ENCODE measurements at places on chromosomes 4 and X. TPM values are rescaled to one million over a fixed set of nuclear protein-coding genes. Genes with fewer than 3 reads are reported as not detected.

DNA sequence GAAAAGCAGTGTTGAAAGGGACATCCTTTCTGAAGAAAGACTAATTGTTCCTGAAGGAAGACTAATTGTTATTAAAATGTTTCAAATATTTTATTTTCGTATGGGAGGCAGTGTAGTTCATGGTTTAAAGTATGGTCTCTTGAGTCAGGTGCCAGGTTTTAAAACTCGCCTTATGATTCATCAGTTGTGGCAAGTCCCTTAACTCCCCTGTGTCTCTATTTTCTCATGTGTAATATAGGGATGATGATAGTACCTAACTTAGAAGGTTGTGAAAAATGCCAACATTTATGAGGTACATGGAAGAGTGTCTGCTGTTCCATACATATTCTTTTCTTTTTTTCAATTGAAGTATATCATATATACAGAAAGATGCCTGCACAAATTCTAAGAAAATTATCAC is 414.2 kb upstream of the DIPK2B start:
- H3K4me3 ChIP-seq: no peak overlapping the region
- DNase-seq: no peak
- H3K36me3 ChIP-seq: peaks cover 31% of the 10 kb centered on the region
- H3K27ac ChIP-seq: no peak overlapping the region

The FAM199X gene
- 16.1 TPM for total RNA-seq

The UGT2B15 gene
- total RNA-seq: not detected

DNA sequence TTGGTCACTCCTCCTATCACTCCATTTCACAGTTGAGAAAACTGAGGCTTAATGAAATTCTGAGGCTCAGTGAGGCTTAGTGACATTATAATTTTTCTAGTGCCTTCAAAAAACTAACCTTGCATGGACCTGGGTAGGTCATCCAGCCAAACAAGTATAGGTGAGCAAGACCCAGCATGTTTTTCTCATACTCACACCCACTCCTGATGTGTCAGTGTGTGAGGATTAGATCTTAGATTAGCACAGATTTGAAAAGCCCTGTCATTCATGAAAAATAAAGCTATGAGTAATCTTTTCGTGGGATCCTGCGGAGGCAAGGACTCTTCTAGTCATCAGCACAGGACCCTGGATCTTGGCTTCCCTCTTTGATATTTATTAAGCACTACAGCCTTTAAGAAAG is 146.7 kb downstream of the CHIC2 start:
- peaks cover 75% of the 10 kb centered on the region for H3K4me1 ChIP-seq
- no peaks in the 10 kb centered on the region for H3K36me3 ChIP-seq
- DNase-seq: no peak
- no peak overlapping the region for H3K4me3 ChIP-seq

The GABRG1 gene
- total RNA-seq: not detected

DNA sequence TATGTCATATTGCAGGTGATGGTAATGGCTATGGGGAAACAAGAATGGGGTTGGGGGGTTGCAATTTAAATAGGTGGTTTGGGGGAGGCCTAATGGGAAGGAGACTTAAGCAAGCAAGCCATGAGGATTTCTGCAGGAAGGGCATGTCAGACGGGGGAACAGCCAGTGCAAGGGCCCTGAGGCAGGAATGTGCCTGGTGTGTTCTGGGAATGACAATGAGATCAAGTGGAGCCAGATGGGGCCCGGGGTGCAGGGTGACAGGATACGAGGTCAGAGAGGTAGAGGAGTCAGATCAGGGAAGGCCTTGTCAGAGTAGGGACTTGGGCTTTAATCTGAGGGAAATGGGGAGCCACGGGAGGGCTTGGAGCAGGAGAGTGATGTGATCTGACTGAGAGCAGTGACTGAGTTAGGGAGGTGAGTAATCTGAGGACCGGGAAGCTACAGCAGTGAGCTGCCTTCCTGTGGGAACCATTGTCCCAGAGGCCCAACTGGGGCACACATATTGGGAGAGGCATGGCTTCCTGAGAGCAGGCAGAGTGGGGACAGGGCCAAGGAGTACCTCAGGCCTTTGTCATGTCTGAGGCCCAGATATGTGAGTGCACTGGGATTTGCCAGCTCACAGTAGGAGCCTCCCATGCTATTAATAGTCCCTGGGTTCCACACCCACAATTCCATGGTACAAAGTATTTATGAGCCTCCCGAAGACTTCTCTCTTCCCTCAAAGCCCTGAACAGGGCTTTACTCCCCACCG is 139.8 kb downstream of the BCOR start:
- H3K27ac ChIP-seq: peak overlapping the region; percentile 82
- DNase-seq: peak; percentile 43
- no peak overlapping the region for H3K4me3 ChIP-seq
- peaks cover 2% of the 10 kb centered on the region for H3K27me3 ChIP-seq

DNA sequence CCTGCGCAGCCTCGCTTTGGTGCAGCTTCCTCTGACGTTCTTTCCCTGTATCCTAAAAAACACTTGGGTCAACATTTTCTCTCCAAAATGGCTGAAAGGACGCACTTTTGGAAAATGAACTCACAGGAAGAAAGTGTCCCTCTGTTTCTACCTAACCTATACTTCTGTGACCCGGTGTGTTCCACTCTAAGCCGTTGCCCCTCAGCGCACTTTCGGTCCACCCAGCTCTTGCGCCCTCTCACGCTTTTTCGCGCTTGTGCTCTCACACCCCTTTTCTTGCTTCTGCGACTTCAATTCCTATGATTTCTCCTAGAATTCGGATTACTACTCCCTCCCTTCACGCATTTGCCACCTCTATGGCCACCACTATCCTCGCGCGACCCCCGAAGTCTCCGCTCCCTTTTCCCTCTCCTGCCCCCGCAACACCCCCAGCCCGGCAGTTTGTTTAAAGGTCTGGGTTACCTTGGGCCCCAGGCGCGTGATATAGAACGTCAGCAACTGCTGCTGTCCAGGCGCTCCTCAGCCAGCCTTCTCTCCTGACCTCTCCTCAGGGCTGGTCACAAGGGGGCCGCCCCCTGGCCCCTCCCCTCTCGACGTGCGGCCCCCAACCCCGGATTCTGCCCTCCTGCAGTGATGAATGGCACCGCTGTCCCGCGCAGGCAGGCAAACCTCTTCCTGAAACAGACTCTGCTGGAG is at the start of gene USP51:
Gene USP51 (minus strand): TSS at position 535 of the 696 bp plus-strand sequence. CDS start 909 bp downstream, outside the sequence.
- H3K4me1 ChIP-seq: peaks cover 5% of the 10 kb centered on the region
- no peaks in the 10 kb centered on the region for H3K36me3 ChIP-seq
- H3K27ac ChIP-seq: peak within 1 kb of the TSS; percentile 94
- no peak for DNase-seq
- H3K4me3 ChIP-seq: peak within 1 kb of the TSS; percentile 93

DNA sequence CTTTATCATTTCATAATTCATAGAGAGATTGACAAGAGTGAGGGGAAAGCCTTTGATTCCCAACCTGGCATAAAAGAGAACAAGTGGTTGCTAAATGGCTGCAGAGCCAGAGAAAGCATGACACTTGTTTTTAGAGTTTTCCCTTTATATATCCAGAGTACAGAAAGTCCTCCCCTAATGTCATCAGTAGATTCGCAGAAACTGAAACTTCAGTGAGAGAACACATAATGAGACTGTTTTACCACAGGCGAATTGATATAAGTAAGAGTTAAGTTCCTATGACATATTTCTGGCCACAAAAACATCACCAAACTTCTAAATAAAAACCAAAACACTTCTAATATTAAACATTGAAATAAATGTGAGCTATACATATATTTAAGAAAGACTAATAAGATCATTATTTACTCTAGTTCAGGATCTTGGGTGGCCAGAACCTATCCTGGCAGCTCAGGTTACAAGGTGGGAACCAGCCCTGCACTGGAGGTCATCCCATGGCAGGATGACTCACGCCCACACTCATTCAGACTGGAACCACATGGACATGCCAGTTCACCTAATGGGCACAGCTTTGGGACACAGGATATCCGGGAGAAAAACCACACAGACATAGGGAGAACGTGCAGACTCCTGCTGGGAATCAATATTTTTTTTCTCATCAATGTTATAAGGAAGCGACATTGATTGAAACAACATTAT is 35.5 kb downstream of the NWD2 start:
- no peaks in the 10 kb centered on the region for H3K4me1 ChIP-seq
- H3K27ac ChIP-seq: no peak overlapping the region
- no peaks in the 10 kb centered on the region for H3K36me3 ChIP-seq
- H3K27me3 ChIP-seq: peaks cover 1% of the 10 kb centered on the region
- no peak for DNase-seq

The ZFP92 gene
- 0.37 TPM for total RNA-seq

GRCh38 chr4:156677131-156677531 is 294.5 kb downstream of the PDGFC start:
- H3K4me3 ChIP-seq: no peak overlapping the region
- no peaks in the 10 kb centered on the region for H3K27me3 ChIP-seq
- 0 out of 2 replicates have a peak, but pooled peaks cover 6% of the 10 kb centered on the region for H3K36me3 ChIP-seq
- no peak for DNase-seq
- peaks cover 32% of the 10 kb centered on the region for H3K4me1 ChIP-seq

The RNF150 gene
- 17.0 TPM for total RNA-seq

The XAGE3 gene
- total RNA-seq: not detected

GRCh38 chr4:134906404-134907023 is 704.9 kb upstream of the PABPC4L start:
- no peaks in the 10 kb centered on the region for H3K36me3 ChIP-seq
- no peak overlapping the region for H3K27ac ChIP-seq
- H3K4me3 ChIP-seq: no peak overlapping the region
- peak; percentile 30 for DNase-seq

DNA sequence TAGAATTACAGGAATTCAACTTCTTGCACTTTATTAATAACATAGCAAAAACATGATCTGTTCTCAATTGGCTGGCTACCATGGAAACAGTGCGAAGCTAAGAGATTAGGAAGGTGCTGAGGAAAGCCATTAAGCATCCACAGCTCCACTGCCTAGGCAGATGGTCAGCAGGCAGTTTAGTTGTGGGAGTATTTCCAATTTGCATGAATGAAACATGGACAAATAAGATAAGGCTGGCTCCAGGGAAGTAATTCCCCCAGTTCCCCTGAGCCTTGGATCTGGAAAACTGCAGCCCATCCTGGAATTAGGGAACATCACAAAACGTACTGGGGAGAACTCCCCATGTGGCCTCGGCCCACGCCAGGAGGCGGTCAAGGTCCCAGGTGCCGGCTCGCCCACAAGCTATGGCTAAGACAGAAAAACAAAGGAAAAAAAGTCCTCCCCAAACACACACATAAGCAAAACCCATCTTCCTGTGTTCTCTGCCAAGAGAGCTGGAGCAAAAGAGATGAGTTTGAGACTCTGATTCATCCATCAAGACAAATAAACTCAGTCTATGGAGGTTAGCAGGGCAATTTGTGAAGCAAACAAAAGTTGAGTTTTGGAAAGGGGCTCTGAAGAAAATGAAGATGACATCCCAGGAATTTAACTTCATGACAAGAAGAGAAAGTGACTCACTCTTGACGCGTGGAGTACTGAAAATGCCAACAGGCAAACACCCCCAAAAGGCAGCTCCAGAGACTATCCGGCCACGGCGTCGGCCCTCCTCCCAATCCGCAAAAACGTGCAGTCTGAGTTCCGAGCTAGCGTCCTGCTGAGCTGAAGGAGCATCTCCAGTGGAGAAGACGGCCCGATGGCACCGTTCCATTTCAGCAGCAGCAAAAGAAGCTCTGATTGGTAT is 45.1 kb downstream of the IGFBP7 start:
- DNase-seq: peak; percentile 92
- H3K4me1 ChIP-seq: peaks cover 90% of the 10 kb centered on the region
- peak overlapping the region; percentile 80 for H3K4me3 ChIP-seq

DNA sequence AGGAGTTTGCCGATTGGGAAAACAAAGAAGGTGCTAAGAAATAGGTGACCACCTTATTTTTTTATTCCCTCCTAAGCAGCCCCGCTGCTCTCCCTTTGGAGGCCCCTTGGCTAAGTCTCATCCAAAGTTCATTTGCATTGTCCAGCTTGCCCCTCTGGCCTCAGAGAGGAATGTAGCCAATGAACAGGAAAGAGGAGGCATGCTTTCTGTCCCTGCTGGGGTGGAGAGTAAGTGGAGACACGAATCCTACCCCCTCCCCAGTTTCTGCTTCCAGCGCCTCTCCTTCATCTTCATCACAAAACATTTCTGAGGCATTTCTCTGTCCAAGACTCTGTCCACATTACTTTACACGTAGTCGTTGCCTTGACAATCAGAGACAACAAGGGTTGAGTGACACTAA is 38.7 kb downstream of the NLGN3 start:
- H3K4me1 ChIP-seq: peaks cover 23% of the 10 kb centered on the region
- no peak for DNase-seq
- no peak overlapping the region for H3K4me3 ChIP-seq
- no peaks in the 10 kb centered on the region for H3K36me3 ChIP-seq
- H3K27me3 ChIP-seq: peaks cover 5% of the 10 kb centered on the region

DNA sequence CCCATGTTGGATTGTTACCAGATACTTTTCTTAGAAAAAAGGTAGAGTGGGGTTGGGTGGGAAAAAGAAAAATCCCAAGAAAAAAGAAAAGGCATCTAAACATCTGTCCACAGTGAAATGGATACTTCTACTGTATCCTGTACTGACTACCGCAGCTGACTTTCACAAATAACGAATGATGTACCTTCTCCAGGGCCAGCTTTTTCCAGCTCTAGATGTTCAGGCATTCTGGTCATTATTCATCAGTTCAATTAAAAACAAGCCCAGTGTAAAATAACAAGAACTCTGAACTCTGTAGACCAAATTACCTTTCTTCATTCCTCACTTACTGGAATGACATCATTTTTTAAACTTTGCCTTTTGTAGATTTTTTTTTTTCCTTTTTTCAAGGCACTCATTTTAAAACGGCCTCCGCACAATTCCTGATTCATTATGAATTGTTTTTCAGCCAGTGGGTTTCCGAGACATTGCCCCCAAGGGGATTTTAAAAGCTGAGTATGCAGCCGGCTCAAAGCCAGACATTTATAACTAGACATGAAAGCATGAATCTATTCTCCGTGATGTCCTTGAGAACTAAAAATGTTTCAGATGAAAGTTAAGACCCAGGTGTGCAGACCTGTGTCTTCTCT is 113.5 kb downstream of the PRKX start:
- peaks cover 9% of the 10 kb centered on the region for H3K4me1 ChIP-seq
- no peak overlapping the region for H3K27ac ChIP-seq
- H3K36me3 ChIP-seq: no peaks in the 10 kb centered on the region
- H3K27me3 ChIP-seq: no peaks in the 10 kb centered on the region
- H3K4me3 ChIP-seq: no peak overlapping the region

The ZC4H2 gene
- total RNA-seq: 4.7 TPM

DNA sequence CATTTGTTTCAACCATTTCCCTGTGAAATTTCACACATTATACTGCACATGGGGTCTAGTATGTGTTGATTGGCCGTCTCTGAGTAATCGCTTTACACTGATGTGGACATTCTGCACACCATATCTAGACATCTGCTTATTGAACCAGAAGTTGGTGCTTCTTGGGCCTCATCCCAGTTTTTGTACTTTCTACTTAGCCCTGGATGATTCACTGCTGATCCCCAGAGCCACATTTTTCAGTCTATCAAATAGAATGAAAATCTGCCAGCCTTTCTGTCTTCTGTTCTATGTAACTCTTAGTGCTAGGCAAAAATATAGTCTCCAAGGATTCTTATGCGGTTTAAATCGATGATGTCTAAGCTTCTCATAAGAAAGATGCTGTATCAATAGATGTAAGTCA is 40.5 kb upstream of the RELL1 start:
- H3K36me3 ChIP-seq: no peaks in the 10 kb centered on the region
- peak; percentile 15 for DNase-seq
- peaks cover 5% of the 10 kb centered on the region for H3K27me3 ChIP-seq
- no peak overlapping the region for H3K27ac ChIP-seq
- peaks cover 12% of the 10 kb centered on the region for H3K4me1 ChIP-seq

The SSX1 gene
- total RNA-seq: not detected

The C4orf50 gene
- total RNA-seq: not detected
